Sciatic nerve (tissue), 2 donors: ENCODE measurements at places on chromosomes 4 and X.

DNA sequence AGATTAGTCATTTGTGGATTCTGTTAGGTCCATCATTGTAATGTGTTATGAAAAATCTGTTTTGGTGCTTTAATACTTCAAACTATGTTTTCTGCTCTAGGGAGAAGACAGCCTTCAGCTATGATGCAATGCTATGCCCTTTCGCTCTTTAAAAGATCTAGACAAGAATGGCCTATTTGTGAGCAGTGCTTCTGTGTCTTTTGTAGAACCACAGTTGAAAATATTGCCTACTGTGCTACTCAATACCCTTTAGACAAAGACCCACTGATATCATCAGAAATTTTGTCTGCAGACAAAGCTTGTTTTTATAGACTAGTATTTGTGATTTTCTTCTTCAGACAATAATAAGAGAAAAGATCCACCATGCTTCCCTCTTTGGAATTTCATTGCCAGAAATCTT is 44.6 kb upstream of the SLITRK2 start:
- no peak for DNase-seq

GRCh38 chr4:37726666-37727065 is 40.5 kb upstream of the RELL1 start:
- DNase-seq = no peak

GRCh38 chr4:158535130-158535614 is 13.5 kb downstream of the RXFP1 start:
- no peak for DNase-seq

DNA sequence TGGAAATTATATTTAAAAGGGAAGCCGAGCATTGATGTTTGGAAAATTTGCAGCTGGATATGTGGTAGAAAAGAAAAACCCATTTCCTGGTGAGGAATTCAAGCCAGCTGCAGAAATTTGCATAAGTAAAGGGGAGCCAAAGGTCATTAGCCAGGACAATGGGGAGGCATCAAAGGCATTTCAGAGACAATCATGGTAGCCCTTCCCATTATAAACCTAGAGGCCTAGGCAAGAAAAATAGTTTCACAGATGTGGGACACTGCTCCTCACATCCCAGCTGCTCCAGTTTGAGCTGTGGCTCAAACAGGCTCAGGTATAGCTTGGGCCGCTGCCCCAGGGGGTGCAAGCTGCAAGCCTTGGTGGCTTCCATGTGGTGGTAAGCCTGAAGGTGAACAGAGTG is 35.8 kb downstream of the NAP1L3 start:
- DNase-seq = no peak

- no peak for DNase-seq
These were observed 112.5 kb upstream of the MAP9 start for GRCh38 chr4:155489271-155489670.
